AG08396 (cell line): ENCODE measurements at places on chromosomes 1 and 21.

DNA sequence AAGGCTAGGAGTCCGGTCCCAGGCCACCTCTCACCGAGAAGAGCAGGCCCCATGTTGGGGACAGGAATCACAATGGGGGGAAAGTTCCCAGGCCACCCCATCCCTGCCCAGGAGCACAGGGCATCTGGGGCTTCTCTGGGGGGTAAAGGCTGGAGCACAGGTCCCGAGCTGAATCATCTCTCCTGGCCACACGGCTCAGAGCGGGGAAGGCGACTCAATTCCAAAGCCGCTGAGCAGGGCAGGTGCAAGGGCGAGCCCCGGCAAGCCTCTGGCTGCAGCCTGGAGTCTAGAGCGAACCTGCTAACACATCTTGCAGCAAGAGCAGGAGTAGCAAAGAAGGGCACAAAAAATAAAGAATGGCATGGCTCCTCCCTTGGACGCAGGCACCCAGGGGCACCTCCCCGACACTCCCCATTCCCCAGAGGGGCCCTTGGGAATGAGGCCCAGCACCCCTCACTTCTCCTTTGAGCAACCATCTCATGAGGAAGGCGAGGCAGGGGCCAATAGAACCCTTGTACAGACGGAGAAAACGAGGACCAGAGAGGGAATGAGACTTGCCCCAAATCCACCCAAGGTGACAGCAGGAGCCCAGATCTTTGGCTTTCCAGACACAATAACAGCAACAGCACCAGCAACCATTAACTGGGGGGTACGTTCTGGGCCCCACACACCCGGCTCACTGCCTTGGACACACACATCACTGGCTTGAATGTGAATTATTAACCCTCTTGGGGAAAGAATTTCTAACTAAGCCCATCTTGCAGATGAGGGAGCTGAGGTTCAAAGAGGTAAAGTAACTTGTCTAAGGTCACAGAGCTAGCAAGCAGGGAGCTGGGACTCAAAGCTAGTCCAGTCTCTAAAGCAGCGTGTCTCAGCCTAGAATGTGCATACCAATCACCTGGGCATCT lies 20.7 kb upstream of the ALDH4A1 start:
- no peak for DNase-seq

DNA sequence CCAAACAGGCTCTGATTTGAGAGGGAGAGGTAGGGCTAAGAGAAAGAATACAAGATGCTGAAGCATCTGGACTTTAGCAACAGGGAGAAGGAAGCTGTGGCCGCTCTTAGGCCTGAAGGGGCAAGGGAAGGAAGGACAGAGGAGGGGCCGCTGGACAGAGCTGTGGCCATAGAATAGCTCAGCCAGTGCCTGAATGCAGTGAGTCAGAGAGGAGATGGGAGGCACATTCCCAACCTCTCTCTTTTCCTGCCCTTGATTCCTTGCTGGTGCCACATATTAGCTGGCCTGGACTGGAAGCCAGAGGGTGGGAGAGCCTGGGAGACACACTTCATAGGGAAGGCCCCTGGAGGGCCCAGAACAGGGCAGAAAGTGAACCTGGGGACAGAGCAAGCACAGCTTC lies 83.4 kb upstream of the POU3F1 start:
- DNase-seq: no peak

- peak; percentile 73 for DNase-seq
Measured at GRCh38 chr1:226763905-226764264, 24.8 kb upstream of the ITPKB start.

DNA sequence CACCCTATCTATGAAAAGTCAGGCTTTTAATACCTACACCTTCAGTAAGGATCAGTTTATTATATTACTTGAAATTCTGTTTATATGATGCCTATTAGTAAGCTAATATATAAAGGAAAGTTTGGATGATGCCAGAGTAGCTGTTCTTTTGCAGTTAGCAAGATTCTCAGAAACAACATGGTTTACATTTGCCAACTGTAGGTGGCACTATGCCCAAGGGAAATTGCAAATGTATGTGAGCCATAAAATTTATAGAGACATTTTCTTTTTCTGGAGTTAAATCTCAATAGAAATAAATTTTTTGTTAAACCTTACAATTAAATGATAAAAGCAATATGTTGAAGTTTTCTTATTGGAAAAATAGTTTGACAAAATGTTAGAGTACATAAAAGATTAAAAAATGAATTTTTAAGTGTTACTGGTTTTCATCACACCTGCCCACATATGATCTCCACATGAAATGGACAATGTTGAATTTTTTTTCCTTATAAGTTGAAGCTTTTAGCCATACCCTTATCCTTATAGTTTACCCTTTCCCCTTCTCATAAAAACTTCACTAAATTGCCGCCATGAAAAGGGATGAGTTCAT lies 32.1 kb upstream of the EPHX4 start:
- DNase-seq: peak; percentile 38

DNA sequence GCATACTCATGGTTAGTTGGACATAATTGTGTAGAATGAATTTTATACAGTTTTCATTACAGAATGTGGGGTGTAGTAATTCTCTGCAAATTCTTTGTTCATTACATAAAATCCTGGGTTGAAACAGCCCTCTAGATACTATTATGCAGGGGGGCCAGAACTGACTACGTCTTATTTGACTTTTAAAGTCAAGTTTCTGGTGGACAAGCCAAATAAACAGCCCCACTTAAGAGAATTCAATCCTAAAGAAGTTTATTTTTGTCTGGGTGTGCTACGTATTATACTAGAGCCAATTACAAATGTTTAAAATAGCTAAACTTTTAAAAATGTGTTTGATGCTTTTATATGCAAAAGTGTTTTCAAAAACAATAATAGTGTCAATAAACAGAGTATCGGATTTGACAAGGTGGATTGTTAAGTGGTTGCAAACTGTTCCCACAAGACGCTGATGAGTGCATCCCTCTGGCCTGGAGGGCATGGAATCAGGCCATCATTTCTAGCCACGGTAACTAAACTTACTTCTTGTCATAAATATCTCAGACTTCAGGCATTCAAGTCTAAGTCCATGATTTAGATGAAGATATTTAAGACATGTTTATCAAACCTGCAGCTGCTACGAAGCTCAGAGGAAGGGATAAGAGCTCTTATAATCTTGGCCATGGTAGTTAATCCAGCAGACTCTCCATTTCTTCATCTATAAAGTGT lies 646.3 kb downstream of the KIF26B start:
- no peak for DNase-seq

DNA sequence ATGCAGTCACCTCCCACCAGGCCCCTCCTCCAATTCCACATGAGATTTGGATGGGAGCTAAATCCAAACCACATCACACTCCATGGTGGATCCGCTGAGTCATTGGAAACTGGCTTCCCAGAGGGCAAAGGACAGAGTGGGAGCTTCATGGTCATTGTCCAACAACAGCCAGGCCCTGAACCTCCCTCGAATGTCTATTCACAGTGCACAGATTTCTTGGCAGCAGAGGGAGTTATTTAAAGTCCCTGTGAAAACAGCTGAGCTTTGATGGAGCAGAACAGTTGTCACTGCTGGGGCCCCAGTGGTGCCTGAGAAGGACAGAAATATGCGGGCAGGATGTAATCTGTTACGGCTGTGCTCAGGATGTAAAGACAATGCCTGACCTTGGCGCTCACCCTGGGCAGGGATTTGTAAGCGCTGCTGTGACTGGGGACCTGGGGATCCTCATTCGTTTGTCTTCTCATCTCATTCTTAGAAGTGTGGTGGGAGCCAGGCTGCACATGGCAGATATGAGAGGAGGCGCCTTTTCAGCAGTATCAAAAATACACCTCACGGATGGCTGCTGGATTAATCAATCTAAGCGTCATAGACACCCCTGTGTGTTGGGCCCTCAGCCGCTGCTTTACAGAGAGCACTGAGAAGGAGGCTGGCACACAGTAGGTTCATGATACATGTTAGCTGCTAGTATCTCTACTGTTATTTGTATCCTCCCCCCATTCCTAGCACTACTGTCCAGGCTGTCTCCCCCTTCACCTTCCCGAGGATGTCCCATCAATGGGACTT lies 439.4 kb downstream of the PTPRU start:
- no peak for DNase-seq
